ENCODE measurements at places on chromosomes 16 and 17.

GRCh38 chr17:728911-729310, 3.5 kb upstream of the TLCD3A start:
- DNase-seq = no peak

- DNase-seq = no peak
Observed at GRCh38 chr16:12885742-12886141, 15.7 kb upstream of the SHISA9 start.

GRCh38 chr16:15055141-15056053, 477 bp downstream of the NTAN1 start:
- DNase-seq = no peak

- peak; percentile 28 for DNase-seq
Observed at GRCh38 chr17:73232587-73233373, 28.9 kb downstream of the CPSF4L start.

DNA sequence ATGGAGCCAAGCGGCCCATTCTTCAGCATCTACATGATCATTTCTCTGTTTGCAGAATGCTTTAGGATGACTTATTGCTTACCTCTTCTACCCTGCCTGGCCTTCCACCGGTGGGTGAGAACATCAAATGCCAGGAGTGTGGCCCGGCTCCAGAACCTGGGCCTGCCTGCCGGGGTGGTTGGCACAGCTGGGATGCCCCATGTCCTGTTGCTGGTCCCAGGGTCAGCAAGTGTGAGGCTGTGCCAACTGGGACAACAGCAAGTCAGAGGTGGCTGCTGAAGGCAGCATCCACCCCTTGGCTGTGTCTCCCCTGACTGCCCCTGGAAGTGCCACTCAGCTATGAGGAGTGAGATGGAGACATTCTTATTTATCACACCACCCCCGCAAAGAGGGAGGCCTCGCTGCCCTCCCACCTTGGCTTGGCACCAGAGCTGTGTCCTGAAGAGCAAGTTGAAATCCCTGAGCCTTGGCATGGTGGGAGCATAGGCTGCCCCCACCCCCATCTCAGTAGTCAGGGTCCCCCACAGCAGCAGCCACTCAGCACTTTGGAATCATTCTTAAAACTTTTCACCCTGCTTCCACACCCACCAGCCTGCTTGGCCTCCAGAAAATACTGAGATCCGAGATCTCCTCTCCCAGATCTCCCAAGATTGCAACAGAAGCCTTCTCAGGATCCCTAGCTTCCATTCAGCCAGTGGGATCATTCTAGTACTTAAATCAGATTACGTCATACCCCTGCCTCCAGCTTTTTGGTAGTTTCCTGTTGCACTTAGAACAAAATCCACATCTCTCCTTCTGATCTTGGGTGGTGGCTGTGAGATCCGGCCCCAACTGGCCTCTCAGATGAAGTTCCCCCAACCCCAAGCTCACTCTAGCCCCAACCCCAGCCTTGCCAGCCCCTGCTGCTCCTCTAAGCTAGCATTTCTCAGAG, 127.5 kb downstream of the SOCS1 start:
- DNase-seq = no peak

DNA sequence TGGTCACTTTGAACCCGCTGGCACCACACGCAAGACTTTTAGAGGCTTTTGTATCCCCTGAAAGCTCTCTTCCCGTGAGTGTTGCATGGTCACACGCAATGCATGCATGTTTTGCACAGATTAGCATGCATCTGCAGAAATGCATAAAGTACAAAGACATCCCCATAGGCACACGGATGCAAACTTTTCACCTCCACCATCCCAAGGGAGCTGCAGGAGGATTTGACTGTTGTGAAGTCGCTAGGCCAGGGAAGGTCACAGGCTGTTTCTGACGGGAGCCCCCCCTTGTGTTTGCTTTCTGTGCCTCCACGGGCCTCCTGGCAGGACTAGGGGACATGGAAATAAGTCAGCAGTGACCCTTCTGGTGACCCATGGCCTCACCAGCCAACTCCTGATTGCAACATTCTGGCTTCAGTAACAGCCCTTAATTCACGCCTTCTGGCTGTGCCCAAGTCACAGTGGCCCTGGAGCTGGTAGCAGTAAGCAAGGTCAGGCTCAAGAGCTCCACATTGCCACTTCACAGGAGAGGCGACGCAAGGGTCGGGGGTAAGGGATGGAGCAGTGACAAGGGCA, 45.1 kb downstream of the SOX9 start:
- no peak for DNase-seq

DNA sequence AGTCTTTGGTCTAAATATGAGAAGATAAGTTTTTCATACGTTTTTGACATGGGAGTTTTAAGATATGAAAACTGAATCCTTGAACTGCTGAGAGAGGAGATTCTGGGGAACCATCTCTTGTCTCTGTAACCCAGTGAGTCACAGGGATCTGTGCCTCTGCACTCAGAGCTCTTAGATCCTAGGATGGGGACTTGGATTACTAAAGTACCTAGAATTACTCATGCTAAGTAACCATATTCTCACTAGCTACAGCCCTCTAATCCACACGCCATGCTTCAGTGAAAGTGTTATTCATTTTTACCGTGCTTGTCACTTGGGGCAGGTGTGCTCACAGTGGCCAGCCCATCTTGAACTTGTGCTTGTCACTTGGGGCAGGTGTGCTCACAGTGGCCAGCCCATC, 2.0 kb downstream of the MRM3 start:
- no peak for DNase-seq

DNA sequence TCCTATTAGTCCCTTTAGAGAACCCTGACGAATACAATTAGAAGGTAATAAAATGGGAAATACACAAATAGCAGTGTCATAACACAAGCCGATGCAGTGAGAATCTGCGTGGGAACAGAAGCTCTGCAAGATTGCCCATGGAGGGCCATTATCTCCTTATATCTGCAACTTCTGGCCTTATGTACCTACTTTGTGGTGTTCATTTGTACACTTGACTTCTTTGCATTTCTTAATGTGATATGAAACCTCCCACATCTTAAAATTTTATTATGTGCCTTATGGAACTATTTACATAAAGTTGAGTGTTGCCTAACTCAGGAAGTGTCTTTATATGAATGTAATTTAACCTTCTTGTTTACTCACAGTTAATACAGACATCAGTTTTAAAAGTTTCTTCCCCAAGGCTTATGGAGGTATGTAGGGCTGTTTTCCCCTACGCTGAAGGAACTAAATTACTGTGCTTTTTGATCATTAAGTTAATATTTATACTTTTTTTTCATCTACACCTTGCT, 10.1 kb upstream of the TANC2 start:
- no peak for DNase-seq

- DNase-seq = no peak
Observed at GRCh38 chr17:62791767-62792446, 16.2 kb downstream of the MARCHF10 start.

GRCh38 chr17:81993729-81994592, 16.5 kb downstream of the ASPSCR1 start:
- no peak for DNase-seq

GRCh38 chr16:26133416-26134093, 441.8 kb downstream of the HS3ST4 start:
- no peak for DNase-seq

GRCh38 chr16:70747703-70748631, 53.0 kb downstream of the VAC14 start:
- DNase-seq = no peak

DNA sequence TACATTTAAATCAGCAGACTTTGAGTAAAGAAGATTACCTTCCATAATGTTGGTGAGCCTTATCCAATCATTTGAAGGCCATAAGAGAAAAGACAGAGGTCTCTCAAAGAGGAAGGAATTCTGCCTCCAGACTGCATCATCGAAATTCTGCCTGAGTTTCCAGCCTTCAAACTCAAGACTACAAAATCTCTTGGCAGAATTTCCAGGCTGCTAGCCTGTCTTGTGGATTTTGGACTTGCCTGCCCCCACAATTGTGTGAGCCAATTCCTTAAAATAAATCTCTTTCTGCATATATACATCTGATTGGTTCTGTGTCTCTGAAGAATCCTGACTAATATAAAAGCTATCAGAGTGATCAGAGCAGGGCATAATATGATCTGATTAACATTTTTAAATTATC, 216.6 kb upstream of the CPHXL start:
- DNase-seq = no peak

GRCh38 chr17:63706336-63707082, 6.6 kb upstream of the LIMD2 start:
- no peak for DNase-seq

GRCh38 chr16:62208934-62209333, 172.7 kb upstream of the CDH8 start:
- no peak for DNase-seq

GRCh38 chr17:6546069-6546718, 10.2 kb downstream of the PITPNM3 start:
- no peak for DNase-seq

DNA sequence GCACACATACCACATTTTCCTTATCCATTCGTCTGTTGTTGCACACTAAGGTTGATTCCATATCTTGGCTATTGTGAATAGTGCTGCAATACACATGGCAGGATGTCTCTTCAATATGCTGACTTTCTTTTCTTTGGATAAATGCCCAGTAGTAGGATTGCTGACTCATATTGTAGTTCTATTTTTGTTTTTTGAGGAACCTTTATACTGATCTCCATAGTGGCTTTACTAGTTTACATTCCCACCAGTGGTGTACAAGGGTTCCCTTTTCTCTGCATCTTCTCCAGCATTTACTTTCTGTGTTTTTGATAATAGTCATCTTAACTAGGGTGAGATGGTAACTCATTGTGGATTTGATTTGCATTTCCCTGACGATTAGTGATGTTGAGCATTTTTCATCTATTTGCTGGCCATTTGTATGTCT, 118.1 kb downstream of the STXBP4 start:
- no peak for DNase-seq

GRCh38 chr16:74657870-74658642, 8.6 kb downstream of the RFWD3 start:
- DNase-seq = no peak

- DNase-seq = no peak
Observed at GRCh38 chr17:41813699-41814124, 908 bp downstream of the FKBP10 start.

DNA sequence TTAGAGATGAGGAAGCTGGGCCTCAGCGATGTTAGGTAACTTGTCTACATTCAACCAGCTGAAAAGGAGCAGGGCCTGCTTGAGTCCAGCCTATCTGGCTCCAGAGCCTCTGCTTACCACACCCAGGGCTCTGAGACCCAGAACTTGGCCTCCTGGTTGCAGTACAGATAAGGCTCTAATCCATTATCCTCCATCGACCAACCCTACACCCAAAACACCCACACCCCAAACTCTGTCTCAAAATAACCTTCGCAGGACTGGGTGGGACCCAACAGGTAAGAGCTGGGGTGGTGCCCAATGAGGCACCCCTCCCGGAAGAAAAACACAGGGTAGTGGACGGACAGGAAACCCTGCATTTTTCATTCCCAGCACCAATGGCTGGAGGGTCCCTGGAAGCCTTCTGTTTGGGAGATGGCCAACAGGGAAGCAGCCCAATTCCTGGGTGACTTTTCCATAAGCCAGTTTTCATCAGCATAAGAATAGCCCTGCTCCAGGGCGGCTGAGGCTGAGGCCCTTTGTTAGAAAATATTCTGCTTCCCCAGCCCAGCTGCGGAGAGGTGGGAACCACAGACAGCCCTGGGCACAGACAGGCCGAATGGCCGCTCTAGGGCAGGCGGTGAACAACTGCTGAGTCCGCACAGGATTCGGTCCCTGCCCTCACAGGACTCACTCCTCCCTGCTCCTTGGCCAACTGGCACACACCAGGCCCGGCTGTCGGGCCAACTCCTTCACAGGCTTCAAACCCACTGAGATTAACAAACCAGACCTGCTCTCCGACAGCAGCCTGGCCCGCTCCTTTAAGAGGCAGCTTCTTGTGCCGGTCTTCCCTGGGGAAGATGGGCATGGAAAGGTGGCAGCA, 9.8 kb downstream of the SMIM5 start:
- DNase-seq = no peak

DNA sequence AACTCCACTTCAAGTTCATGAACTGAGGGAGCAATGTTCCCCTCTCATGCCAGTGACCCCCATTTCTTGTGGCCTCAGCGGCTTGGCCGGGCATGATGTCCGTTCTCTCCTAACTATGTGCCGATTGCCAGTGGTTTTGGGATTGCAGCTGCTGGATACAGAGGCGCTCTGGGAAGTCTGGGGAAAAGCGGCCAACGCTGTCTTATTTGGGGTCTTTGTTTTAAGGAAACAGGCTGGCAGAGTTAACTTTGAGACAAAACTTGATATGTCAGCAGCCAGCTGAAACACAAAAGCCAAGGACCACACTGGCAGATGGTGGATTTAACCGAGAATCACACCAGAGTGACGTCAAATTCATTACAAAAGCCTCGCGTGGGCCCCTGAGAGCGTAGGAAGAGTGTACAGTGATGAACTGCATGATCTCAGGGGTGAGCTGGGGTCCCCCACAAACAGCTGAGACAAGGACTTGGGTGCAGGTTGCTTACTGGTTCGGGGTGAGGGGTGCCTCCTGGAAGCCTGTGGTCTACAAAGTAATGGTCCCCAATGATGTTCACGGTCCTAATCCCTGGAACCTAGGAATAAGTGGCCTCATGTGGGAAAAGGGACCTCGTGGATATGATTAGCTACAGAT, 180.4 kb downstream of the IRF8 start:
- no peak for DNase-seq

GRCh38 chr17:50026046-50026675, 29.7 kb upstream of the ITGA3 start:
- no peak for DNase-seq

- no peak for DNase-seq
Observed at GRCh38 chr17:77857613-77858012, 100.9 kb upstream of the TNRC6C start.

All from activated naive CD8-positive, alpha-beta T cell treated with anti-CD3 and anti-CD28 coated beads for 36 hours (primary cell).